T-helper 2 cell treated with Interferon-gamma antibody and Interleukin-4, amounts not matched to agents 100 ng/mL and 5 ng/mL, for 36 hours (primary cell): ENCODE measurements at places on chromosomes 3 and 15. TPM values are rescaled to one million over a fixed set of nuclear protein-coding genes. Genes with fewer than 3 reads are reported as not detected.

INKA1 gene
- total RNA-seq: 0.41 and 0.82 TPM in 2 replicates

ADCY5 gene
- not detected in 2 replicates for total RNA-seq

SAMMSON gene
- not detected in 2 replicates for total RNA-seq

GHSR gene
- total RNA-seq: not detected in 2 replicates

IGDCC3 gene
- total RNA-seq: not detected in 2 replicates

NANOGP8 gene
- total RNA-seq: not detected in 2 replicates

SLC6A20 gene
- not detected in 2 replicates for total RNA-seq

DISP2 gene
- total RNA-seq: 0.32 and 0.52 TPM in 2 replicates

PPARG gene
- total RNA-seq: 1.2 and 1.7 TPM in 2 replicates

TNIK gene
- total RNA-seq: 71.2 and 73.1 TPM in 2 replicates

TBC1D21 gene
- total RNA-seq: not detected in 2 replicates

POC1A gene
- total RNA-seq: 28.4 and 28.9 TPM in 2 replicates

C3orf22 gene
- not detected in 2 replicates for total RNA-seq

CPN2 gene
- total RNA-seq: not detected in 2 replicates

SQOR gene
- total RNA-seq: 92.6 and 98.4 TPM in 2 replicates

NEO1 gene
- total RNA-seq: 4.5 and 6.1 TPM in 2 replicates

MYO5C gene
- 1.2 and 1.6 TPM in 2 replicates for total RNA-seq

CLDN16 gene
- not detected in 2 replicates for total RNA-seq

CHRFAM7A gene
- 2.3 TPM in 1 of 2 replicates, not detected in the other for total RNA-seq

A4GNT gene
- not detected in 2 replicates for total RNA-seq

KNG1 gene
- total RNA-seq: not detected in 2 replicates

SCAANT1 gene
- not detected in 2 replicates for total RNA-seq

LYSMD2 gene
- total RNA-seq: 13.2 and 14.3 TPM in 2 replicates

FOXB1 gene
- 1.5 and 1.6 TPM in 2 replicates for total RNA-seq

GUCA1C gene
- not detected in 2 replicates for total RNA-seq

ZWILCH gene
- total RNA-seq: 31.8 and 34.1 TPM in 2 replicates

MASP1 gene
- total RNA-seq: not detected in 2 replicates

PYGO1 gene
- not detected in 2 replicates for total RNA-seq

RASGRF1 gene
- total RNA-seq: not detected in 2 replicates

BNIP2 gene
- total RNA-seq: 68.7 and 76.0 TPM in 2 replicates

CCRL2 gene
- 3.5 and 4.1 TPM in 2 replicates for total RNA-seq

SLC35G2 gene
- total RNA-seq: 0.34 and 0.48 TPM in 2 replicates

SLC22A13 gene
- total RNA-seq: 0.59 and 0.93 TPM in 2 replicates

LRRC31 gene
- total RNA-seq: not detected in 2 replicates

AGBL1 gene
- total RNA-seq: not detected in 2 replicates

SLC2A2 gene
- not detected in 2 replicates for total RNA-seq

NTRK3 gene
- not detected in 2 replicates for total RNA-seq

ROBO2 gene
- not detected in 2 replicates for total RNA-seq

UBXN7 gene
- total RNA-seq: 47.9 and 49.7 TPM in 2 replicates

SH3GL3 gene
- total RNA-seq: not detected in 2 replicates
